ENCODE measurements at places on chromosomes 1 and 21.

- DNase-seq = no peak
These were observed 386.6 kb downstream of the KIF26B start for GRCh38 chr1:245541369-245541768.

- DNase-seq = no peak
These were observed 480.3 kb downstream of the MRPL39 start for GRCh38 chr21:25127007-25127406.

- no peak for DNase-seq
These were observed 114.2 kb downstream of the BCAR3 start for GRCh38 chr1:93567255-93567918.

DNA sequence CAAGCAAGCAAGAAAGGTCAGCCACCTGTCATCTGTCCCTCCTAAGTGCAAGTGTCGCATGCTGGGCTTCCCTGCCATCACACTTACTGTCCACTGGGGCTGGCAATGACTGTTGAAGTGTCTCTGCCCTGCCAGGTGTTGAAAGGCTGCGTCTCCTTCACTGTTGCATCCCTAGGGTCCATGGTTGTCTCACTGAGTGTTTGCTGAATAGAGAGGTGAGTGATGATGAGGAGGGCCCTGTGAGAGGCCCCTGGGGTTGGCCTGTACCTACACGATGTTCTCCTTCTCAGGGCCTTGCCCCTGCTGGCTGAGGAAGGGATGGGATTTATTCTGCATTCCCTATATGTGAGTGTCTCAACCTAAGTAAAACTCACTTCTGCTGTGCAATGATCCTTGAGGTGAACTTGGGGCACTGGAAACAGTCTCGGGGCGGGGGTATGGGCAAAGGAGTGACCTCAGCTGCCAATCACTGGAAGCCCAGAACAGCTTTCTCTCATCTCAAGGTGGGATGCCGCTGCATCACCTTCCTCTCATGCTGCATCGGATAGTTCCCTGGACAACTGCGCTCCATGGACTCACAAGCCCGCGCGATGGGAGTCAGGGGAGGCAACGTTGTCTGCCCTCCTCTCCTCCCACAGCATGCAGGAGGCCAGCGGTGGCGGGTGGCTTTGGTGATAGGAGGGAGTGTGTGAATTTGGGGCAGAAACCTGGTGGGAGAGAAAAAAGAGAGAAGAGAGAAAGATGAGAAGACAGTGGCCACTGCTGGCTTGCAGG, 35.8 kb upstream of the SOX13 start:
- DNase-seq = no peak

DNA sequence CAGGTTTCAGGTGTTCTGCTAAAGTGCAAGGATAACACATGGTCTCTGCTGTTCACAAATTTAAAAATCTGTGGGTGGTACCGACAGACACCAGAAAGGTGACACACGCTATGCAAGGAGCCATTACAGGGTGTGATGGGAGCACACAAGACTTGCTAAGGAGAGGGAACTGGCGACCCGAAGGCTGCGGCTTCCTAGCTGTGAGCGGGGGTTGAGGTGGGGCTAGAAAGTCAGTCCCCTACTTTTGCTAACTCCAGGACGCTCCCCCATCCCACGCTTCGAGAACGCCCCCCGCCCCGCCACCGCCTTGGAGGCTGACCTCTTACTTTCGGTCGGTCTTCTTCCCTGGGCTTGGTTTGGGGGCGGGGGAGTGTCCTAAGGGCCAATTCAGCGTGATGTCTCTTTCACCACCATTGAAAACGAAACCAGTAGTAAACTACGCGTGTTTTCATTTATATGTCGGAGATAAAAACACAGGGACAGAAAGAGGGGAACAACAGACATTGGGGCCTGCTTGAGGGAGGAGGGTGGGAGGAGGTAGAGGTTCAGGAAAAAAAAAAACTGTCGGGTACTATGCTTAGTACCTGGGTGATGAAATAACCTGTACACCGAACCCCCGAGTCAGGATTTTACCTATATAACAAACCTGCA, 1.1 kb downstream of the CKS1B start:
- DNase-seq = no peak

GRCh38 chr1:155003766-155004351, 1.3 kb downstream of the ZBTB7B start:
- DNase-seq = no peak

DNA sequence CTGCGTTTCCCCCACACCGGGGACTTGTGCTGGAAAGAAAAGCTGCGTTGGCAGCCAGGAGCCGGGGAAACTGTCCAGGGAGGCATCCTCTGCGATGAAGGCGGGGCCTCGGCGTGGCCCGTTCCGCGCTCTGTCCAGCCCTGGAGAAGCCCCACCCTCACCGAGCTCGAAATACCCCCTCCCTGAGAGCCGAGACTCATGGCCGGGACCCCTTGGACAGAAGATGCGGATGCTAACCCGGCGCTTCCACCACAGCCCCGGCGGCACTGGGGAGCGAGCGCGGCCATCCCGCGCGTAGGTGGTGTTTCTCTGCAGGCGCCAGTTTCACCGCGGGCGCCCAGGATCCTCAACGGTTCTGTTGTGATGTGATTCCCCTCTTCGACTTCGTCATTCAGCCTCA, 31.6 kb downstream of the PDE9A start:
- DNase-seq = no peak

- no peak for DNase-seq
These were observed 104.9 kb upstream of the SOD1 start for GRCh38 chr21:31554511-31555022.

DNA sequence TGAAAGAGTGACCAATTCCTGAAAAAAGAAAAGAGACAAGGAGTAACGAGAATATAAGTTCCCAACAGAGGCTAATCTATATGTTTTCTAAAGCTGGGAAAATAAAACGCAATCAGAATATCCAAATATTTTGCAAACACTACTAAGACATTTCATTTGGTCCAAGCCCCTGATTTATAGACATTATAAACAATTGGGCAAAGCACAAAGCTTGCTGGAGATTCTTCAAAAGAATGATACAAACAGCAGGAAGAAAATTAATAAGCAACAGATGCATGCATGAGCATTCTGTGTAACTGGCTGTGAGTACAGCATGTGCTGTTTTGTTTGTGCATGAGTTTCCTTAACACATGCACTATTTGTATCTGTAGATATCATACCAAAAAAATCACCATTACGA, 552.9 kb downstream of the LTN1 start:
- no peak for DNase-seq

GRCh38 chr1:96256130-96256790, 465.3 kb upstream of the PTBP2 start:
- no peak for DNase-seq

- DNase-seq = no peak
These were observed 17.1 kb upstream of the PROK1 start for GRCh38 chr1:110433803-110434202.

DNA sequence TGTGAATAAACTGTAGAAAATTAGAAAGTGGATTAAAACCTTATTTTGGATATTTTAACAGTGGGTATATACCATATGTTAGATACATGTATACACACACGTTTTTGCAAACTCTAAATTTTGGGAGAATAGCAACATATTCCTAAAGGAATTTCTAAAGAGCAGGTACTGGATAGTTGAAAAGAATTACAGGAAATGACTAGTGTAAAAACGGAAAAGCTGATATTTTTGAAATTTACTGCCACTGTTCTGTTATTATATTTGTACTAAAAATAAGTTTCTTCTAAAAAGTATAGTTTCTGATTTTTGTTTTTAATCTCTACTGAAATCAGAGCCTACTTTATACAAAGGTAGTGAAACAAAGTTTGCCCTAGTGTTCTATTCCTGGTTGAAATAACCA, 114.1 kb downstream of the HS2ST1 start:
- DNase-seq = no peak

- DNase-seq = no peak
These were observed 33.4 kb downstream of the CENPF start for GRCh38 chr1:214636436-214636835.

DNA sequence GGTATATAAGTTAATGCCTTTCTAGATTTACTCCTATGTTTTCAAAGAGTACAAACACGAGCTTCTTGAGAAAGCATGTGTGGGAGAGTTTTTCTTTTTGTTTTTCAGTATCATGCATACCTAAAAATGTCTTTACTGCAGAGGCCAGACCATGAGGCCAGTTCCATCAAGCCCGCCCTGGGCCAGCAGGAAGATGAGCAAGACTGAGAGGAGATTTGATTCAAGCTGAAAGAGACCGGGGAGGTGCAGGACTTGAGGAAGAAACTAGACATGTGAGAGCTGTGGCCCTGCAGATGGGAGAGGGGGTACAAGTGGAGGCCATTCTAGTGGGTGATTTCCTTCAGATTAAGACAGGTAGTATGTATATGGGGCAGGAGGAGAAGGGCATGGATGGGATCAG, 33.4 kb upstream of the NTPCR start:
- DNase-seq = no peak

DNA sequence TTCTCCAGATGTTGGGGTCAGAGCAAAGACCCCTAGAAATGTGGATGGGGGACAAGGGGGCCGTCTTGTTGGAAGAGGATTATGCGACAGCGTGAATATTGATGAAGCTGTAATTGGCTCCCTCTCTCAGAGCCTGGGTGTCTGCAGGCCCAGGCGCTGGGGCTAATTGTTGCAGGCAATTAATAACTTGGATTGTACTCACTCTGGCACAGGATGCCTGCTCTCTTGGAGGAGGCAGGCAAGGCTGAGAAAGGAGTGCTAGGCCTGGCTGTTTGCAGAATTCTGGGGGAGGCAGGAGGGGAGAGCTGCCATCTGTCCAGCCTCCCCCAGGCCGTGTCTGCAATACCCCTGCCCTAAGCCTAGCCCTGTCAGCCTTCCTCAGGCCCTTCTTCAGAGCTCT, 4.1 kb upstream of the DISP3 start:
- DNase-seq = no peak

GRCh38 chr1:59100708-59101374, 196.1 kb upstream of the FGGY start:
- DNase-seq = no peak

DNA sequence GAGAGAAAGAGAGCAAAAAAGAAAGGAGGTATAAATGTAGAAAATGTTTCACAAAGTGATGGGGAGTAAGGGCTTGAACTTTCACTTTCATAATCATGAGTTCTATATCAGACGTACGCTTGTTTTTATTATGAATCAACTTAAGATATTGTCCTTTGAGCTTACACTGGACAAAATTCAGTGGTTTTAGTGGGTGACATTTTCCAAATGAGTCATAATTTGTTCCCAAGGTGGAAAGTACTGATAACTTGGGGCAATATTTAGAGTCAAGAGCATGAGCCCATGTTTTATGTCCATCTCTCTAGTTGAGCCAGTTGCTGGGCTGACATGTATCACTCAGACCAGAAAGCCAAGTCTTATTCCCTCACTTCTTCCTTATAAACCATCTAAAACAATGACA, 161.6 kb downstream of the CHRM3 start:
- no peak for DNase-seq

GRCh38 chr1:202187041-202187671, 6.4 kb upstream of the LGR6 start:
- DNase-seq = no peak

DNA sequence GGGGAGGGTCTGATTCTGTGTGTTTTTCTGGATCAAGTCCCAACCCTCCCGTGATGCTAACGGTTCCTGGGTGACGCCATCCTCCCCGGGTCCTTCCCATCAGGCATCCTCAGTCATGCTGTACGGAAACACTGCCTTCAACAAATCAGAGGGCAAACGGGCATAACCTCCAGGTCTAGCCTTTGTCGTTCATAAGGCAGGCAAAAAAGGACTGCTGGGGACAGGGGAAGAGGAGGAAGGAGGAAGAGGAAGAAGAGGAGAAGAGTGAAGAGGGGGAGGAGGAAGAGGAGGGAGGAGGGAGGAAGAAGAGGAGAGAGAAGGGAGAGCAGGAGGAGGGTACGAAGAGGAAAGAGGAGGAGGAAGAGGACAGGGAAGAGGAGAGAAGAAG, 84.4 kb downstream of the ITPKB start:
- DNase-seq = no peak

DNA sequence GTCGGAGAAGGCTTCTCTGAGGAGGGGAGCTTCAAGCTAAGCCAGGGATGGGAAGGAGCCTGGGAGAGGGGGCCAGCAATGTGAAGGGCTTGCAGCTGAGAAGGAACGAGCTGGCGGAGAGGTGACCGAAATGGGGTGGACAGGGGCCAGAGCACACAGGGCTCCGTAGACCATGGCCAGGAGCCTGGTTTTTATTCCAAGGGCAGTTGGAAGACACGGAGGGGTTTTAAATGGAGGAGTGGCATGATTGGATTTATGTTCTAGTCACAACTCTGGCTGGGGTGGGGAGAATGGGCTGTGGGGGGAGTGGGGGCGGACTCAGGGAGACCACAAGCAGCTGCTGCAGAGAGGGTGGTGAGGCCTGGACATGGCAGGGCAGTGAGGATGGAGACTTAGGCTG, 5.1 kb upstream of the EPS8L3 start:
- no peak for DNase-seq

DNA sequence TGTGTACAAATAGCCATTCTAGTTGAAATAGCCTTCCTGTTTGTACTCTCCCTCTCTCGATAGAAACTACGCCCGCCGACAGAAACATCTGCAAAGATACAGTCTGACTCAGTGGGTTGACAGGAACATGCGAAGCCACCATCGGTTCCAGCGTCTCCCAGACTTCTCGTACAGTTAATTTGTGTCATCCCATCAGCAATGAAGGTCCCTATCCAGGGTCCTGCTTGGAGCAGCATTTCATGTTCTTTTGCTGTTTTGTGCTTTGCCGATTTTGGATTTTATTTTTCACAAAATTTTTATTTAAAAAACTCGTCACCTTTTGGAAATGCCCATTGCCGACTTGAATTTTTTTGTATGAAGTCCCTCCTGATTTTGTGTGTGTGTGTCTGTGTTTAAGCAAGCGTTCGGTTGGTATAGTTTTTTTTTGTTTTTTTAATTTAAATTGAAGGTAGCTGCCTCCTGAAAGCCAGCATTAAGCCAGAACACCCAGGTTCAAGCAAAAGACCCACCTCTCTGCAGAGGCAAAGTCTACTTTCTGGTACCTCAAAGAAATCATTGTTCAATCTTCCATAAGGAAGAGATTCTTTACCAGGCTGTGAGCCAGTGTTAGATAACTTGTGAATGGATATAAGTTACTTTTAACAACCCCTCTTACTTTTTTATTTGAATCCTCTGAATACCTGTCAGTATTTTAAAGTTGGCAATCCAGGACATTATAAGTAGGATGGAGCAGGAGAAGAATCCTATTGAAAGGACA, 14.7 kb downstream of the FNDC5 start:
- DNase-seq = no peak

- no peak for DNase-seq
These were observed 29.4 kb upstream of the VASH2 start for GRCh38 chr1:212920896-212921295.

DNA sequence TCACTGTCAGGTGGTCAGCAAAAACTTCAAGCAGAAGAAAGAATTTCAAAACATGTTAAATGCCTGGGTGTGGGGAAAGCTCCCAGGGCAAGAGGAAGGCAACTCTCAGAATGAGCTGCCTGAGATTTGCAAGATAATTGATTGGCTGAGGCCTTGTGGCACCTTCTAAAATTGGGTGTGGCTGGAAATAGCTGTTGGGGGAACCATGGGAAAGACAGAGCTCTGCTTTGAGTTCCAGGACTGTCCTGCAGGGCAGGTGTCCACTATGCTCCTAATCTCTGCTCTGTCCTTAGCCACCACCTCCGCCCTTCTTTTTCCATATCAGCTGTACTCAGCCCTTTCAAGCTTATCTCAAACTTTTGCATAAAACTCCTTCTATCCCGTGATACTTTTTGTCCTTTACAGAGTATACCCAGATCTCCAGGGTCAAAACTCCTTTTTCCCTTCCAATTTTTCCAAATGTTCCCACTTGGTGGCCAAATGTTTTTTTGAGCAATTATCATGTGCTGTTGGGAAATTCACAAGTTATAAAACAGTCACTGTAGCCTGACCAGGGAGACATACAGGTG, 23.8 kb upstream of the PPP2R5A start:
- DNase-seq = no peak

Data from stimulated activated CD8-positive, alpha-beta memory T cell treated with anti-CD3 and anti-CD28 coated beads, Interleukin-4, amount 100 ng/mL, for 1 hour (primary cell).